ENCODE measurements at places on chromosomes 5 and 9.

DNA sequence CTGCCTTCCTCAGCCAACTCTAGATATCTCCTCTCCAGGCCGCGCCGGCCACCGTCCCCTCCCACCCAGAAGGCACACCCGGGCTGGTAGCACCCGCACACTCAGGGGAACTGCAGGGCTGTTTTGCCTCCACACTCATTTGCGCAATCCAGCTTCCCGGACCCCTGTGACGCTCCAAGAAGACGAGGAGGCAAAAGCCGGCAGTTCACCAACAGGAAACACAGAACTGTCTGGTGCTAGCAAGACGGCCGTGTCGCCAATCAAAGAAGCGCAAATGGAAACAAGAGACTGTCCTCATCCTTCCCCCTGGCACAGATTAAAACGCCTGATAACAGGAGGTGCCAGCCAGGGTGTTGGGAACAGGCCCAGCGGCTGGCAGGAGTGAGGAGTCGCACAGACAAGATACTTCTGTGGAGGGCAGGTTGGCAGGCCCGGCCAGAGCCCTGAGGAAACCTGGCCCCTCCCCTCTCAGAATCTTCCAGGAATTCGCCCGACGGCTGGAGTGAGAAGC lies 7.8 kb downstream of the AGPAT2 start:
- DNase-seq = peak; percentile 38

DNA sequence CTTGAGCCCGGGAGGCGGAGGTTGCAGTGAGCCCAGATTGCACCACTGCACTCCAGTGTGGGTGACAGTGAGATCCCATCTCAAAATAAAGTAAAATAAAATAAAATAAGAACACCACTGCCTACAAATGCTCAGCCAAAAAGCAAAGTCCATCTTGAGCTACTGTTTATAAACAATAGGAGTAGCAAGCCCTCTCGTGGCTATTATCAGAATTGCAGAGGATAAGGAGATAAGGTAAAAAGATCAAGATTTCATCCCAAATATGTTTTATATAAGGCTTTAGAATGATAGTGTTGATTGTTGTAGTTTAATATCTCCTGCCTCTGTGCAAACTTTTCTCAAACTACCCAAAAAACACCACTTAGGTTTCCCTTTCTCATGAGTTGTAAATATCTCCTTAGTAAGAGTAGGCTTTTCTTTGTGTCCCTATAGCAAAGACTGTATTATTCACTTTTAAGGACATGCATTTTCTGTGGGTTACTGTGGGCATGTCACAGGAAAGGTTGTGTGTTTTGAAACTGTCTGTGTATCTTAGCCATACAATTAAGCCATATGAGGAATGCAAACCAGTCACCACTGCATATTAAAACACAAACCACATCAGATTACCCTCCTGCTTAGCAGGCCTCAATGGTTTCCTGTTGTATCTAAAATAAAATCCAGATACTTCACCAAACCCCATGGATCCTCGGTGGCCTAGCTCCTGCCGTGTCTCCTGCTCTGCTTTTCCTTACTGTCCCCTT lies 31.8 kb upstream of the CKS2 start:
- no peak for DNase-seq

- DNase-seq = no peak
Measured at GRCh38 chr9:13109781-13110180, 169.7 kb downstream of the MPDZ start.

GRCh38 chr5:125321654-125322053 lies 575.2 kb upstream of the ZNF608 start:
- no peak for DNase-seq

DNA sequence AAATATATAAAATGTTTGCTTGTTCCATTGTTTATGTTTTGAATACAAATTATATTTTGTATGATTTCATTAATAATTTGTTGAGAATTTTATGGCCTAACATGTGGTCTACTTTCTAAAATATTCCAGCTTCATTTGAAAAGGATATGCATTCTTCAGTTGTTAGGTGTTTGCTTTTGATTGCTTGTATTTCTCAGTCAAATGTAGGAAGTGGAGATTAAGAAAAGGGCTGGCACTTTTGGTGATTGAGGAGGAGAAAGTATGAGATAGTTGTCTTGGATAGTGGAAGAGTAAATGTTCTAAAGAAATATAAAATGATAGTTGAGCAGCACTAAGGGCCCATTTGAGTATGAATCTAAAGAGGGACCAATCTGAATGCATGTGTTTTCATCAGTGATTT lies 23.1 kb downstream of the JAK2 start:
- no peak for DNase-seq

GRCh38 chr9:121640076-121640475 lies 11.4 kb upstream of the DAB2IP start:
- peak; percentile 19 for DNase-seq

GRCh38 chr5:154487541-154487940 lies 9.5 kb upstream of the HAND1 start:
- DNase-seq = no peak

- DNase-seq = no peak
Measured at GRCh38 chr5:108615216-108615615, 132.5 kb upstream of the FER start.

- DNase-seq = no peak
Measured at GRCh38 chr5:76789991-76790581, 28.7 kb upstream of the F2RL1 start.

GRCh38 chr5:154251529-154251928 lies 61.0 kb downstream of the GALNT10 start:
- DNase-seq = no peak

DNA sequence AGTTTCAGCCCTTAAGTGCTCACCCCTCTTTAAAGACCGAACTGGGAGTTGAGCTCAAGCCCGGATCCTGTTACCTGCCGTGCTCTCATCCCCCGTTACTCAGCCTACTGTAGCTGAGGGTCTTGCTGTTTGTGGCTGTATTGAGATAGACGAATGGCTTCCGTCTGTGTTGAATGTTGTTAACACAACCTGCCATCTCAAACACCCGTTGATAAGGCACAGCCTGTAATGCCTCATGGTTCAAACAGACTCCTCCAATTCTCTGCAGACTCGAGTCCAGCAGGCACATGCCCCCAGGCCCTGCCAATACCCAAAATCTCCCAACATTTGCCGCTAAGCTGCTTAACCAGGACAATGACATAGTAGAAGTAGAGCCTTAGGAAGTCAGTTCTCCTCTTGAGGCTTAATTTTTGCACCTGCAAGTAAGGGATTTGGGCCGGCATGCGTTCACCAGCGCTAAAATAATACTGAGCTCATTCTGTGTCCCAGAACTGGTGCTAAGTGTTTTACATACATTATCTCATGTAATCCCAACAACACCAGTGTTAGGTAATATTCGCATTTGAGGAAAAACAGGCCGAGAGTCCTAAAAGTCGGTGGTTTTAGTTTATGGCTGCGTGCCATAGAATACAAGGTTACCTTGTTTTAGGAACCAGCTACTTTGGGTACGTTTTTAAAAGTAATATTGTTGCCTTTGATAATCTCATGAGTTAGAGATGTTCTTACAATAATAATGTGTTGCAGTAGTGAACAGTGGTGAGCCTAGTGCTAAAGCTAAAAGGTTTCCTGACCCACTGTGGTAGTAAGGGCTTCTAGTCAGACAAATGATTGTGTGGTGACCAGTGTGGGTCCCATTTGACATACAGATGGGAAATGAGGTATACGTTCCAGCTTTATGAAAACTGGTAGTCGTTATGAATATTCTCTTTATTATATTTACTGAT lies 1.5 kb upstream of the RFX3 start:
- DNase-seq = peak; percentile 55

DNA sequence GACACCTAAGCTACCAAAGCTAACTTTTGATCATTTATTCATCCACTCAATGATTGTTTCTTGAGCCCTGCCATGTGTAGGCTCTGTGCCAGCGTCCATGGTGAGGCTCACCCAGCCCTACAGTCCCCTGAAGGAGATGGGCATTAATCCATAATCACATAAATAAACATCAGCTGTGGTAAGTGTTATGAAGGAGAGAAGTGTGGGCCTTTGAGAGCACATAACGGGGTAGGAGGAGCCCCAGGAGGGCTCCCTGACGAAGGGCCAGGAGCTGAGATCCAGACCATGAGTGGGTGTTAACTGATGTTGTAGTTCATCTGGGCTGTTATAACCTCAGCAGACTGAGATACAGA lies 53.9 kb upstream of the AFAP1L1 start:
- DNase-seq = no peak

DNA sequence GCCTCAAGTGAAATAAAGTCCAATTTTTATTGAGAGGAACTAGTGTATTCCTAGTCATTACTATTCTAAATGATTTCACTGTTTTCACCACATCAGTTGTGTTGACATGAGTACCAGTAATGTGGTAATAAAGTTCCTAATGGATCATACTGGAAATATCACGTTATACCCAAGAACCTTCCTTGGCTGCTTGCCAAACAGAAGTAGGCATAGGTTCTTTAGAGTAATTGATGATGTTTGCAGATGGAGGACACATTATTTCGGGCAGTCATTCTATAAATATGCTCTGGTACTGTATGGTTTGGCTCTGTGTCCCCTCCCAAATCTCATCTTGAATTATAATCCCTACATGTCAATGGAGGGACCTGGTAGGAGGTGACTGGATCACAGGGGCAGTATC lies 15.1 kb downstream of the SNCAIP start:
- DNase-seq = no peak

Measured in anterior cingulate cortex (tissue), 58 donors.